ENCODE measurements at places on chromosomes 5 and 9.

- DNase-seq, result peak; percentile 19
These were observed 15.6 kb downstream of the FCN2 start for GRCh38 chr9:134895908-134896833.

DNA sequence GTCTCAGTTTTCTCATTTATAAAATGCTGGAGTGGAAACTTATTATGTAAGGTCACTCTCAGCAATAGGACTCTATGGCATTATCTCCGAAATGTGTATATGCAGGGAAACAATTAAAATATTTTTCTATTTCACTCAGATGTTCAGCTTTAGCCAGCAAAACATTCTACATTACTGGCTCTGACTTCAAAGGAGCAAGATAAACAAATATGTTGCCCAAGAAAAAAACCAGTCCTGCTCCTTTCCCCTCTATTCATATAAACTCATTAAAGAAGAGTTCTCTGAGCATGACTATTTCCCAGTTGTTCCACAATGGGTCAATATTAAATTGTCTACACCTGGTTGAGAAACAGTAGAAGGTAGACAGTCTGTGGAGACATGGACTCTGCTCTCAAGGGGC, 155.0 kb downstream of the NPR3 start:
- no peak for DNase-seq

GRCh38 chr5:76345582-76345981, 57.5 kb upstream of the IQGAP2 start:
- no peak for DNase-seq

- DNase-seq, result no peak
These were observed 603.8 kb downstream of the TLE4 start for GRCh38 chr9:80175286-80176150.

GRCh38 chr5:56951946-56952691, at the start of gene MIER3:
Gene MIER3, minus strand, starts transcription at chr5:56952123. Its CDS starts 21 bp downstream, at chr5:56952102.
- DNase-seq, result peak; percentile 68

DNA sequence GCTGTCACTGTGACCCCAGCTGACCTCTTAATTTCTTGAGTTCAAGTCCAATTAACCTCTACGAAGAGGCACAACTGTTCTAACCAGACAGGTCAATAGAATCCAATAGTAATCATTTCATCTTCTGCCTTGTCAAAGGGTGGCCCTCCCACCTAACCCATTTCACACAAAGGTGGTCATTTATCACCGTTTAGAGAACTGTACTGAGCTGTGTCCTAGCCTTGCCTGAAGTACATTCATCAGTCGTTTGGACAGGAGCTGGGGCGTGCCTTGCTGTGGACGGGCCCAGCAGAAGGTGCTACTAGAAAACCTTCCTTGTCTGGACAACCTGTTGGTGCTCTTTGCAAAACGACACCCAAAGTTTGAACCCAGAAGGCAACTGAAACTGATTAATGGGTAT, 605.4 kb downstream of the ISL1 start:
- DNase-seq, result no peak

GRCh38 chr5:24487368-24488229, 157.2 kb downstream of the CDH10 start:
- DNase-seq, result no peak

- DNase-seq, result no peak
These were observed 80.2 kb upstream of the DPYSL3 start for GRCh38 chr5:147590096-147590495.

DNA sequence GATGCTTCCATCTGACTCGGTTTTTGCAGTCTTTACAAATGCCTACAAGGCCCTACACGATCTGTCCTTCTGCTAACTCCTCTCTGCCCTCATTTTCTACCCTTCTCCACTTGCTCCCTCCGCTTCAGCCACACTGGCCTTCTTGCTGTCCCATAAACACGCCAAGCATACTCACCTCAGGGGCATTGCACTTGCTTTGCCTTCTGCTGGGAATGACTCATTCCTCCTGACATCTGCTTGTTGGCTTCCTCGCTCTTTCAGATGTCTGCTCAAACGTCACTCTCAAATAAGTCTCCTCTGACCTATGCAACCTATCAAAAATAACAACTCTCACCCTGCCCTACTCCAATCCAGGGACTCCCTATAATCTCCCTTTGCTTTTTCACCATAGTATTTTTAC, 28.2 kb downstream of the CDC25C start:
- DNase-seq, result no peak

- DNase-seq, result no peak
These were observed 305.3 kb downstream of the NTRK2 start for GRCh38 chr9:84974855-84975254.

DNA sequence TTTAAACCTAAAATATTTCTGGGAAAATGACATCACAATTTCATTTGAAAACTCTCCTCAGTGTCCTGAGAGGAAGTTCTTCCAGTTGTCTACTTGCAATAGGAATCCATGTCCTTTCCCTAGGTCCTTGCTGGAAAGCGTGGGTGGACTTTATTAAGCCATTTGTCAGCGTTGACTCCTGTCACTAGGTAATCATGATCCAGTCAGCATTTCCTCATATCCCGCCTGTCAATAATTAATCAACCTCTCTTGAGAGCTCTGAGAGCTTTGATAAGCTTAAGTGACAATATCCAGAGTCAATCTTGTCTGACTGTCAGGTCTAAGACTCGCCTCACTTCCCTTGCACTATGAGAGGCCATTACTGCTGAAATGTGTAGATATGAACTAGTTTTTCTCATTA, 107.2 kb upstream of the SLIT3 start:
- no peak for DNase-seq

- DNase-seq, result no peak
These were observed 120.9 kb upstream of the TMEM161B start for GRCh38 chr5:88389338-88390095.

DNA sequence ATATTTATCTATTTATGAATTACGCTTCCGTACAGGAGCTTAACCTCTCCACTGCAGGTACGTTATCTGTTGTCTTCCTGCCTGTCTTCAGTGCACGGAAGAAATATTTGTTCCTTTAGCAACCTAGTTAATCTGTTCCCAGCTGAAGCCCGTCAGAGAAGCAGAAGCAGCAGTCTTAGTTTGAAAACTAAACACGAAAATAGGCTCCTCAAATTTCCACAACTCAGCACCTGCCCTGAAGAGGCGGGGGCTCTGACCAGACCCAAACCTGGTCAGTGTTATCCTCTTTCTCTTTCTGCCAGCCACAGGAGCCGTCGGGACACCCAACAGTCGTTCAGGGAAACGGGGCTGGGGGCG, 462 bp downstream of the NUDCD2 start:
- no peak for DNase-seq

DNA sequence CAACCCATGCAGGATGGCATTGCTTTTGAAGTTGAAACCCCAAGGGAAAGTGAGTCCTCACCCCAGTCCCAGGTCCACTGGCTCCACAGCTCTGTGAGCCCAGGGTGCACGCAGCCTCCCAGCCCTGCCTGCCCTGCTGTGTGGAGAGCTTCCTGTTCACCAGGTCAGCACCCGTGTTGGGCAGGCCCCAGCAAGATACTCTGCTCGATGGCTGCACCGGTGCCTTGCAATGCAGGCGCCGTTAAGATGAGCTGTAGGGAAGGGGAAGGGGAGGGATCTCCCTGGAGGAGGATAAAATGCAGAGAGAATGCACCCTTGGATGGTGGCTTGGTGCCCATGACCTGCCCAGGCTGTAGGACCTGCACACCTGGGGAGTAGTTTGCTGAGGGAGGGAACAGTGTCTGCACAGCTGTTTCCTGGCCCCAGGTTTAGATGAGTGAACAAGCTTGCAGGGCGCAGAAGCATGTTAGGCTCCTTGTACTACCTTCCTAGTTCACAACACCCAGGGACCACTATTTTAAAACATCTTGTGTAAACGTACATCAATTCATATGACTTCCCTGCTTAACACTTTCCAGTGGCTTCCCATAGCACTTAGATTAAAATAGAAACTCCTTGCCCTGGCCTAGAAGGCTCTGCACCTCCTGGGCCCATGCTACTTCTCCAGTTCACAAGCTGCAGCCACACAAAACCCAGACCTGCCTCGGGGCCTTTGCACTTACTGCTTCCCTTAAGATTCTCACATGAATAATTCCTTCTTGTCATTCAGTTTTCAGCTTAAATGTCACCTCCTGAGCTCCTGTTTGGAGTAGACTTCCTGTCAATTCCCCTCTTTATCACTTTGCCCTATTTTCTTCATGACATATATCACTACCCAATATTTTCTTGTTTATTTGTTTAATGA, 19.6 kb downstream of the FAT2 start:
- DNase-seq, result no peak

- DNase-seq, result no peak
These were observed 298.6 kb downstream of the DIRAS2 start for GRCh38 chr9:90343991-90344390.
